Activated CD4-positive, alpha-beta T cell treated with anti-CD3 and anti-CD28 coated beads, Interleukin-2, Interleukin-6, amounts not matched to agents 100 ng/mL and 50 ng/mL, durations not matched to agents 16 hours and 8 hours (primary cell): ENCODE measurements at places on chromosomes 6 and 20.

DNA sequence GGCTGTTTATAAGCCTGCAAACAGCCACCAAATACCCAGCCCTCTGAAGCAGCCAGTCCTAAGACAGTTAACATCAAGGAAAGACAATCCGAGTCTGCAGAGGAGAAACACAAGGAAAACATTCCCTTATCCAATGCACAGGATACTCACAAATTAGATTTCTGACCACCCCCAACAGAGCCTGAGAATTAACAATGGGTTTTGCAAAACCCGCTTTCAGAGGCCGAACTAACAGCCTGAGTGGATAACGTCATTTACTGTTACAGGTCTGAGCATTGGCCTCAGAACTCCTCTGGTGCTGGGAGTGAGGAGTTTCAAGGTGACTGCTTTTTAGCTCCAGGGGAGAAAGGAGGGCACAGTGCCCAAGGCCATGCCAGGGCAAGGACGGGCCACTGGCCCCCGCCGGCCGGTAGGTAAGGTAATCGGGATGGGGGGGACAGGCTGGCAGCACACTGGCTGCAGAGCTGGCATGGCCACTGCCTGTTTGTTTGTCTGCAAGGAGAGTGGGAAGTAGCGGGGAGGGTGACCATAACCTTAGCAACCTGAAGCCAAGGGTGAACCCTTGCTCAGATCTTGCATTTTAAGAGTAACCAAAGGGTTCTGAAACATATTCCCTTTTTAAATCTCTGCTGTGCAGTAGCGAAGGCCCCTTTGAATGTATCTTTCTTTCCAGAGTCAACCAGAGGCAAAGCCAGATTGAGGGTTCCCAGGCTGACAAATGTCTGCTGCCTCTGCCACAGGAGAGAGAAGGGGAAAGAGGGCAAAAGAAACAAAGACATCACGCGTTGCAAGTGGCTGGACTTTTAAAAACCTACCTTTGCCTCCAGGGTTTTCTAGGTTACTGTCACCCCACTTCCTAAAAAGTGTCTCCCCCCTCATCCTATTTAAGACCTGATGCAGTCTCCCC, 3.9 kb downstream of the ZMYND8 start:
- DNase-seq: no peak

DNA sequence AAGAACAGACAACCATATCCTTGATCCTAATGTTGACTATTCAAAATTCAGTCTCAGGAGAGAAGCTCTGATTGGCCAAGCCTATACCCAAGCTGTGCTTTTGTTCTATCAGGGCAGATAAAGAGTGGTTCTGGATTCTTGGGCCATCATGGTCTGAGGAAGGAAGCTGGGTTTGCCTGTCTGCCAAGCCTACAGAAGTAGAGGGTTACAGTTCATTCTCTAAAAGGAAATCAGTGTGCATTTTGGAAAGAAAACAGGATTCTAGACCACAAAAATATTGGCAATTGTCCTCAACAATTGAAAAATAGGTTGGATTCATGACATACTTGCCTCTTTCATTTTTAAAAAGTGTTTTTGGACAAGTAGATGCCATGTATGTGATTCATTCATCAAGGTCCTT, 145.4 kb upstream of the BMP2 start:
- no peak for DNase-seq

GRCh38 chr6:11111769-11112437, 378 bp upstream of the ERVFRD-1 start:
- peak; percentile 16 for DNase-seq

DNA sequence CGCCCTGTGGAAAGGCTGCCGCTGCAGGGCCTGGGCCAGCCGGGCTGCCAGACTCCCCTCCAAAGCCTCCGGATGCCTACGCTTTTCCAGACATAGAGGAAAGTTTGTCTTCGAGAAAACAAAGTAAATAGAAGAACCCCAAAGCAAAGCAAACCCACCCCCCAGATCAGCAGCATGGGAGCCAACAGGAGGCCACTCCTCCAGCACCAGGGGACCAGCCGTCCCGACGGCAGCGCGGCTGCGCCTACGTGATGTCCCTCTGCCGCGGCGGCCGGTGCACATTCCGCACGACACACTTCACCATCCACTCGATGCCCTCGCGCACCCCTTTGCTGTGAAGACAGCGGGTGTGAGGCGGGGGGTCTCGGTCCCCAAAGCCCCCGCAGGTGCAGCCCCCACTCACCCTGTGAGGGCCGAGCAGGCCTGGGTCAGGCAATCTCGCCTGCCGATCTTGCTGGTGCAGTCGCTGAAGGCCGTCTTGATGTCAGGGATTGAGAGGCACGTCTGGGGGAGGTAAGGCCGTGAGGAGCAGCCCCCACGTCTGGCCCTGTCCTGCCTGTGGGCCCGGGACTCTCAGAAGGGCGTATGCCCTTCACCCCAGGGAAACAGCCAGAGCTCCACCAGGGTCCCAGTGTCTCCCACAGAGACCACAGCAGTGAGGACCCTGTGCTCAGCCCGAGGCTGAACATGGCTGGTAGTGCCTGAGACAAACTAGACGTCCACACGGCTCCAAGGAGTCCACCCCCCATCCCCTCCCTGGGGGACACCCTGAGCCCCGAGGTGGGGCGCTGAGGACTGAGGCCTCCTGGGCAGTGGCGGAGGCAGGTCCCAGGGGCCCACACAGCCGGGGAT, 4.0 kb downstream of the TNFRSF6B start:
- no peak for DNase-seq

GRCh38 chr6:154382740-154383139, 26.1 kb upstream of the IPCEF1 start:
- DNase-seq: no peak

DNA sequence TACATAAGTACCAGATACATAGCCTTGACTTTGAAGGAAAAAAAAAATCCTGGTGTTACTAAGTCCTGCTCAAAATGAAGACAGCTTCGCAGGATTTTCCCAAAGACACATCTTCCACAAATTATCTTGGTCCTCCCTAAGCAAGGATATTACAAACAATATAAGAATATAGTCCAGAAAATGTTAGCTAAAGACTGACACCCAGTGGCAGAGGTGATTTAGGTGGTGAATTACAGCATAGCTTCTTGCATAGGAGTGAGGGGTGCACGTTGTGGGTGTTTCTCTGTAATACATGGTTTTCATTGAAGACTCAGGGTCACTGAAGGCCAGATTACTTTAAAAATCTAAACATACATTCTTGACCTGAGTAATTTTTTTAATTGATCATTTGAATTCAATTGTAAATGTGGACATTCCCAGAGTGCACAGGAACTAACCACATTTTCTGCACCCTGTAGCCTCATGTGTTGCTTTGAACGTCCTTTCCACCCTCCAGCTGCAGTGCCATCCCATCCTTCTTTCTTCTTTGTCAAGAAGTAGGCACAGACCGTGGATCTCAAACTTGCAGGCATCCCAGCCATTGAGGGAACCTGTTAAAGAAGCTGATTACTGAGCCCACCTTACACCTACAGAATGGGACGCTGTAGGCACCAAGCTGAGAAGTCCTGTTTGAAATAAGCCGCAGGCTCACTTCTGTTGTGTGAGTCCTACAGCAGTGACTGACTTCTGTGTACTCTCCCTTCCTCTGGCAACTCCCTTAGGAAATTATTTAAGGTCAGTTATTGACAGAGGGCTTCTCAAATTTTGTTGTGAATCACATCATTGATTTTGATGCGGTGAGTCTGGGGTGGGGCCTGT, 102.6 kb downstream of the PERP start:
- peak; percentile 48 for DNase-seq

DNA sequence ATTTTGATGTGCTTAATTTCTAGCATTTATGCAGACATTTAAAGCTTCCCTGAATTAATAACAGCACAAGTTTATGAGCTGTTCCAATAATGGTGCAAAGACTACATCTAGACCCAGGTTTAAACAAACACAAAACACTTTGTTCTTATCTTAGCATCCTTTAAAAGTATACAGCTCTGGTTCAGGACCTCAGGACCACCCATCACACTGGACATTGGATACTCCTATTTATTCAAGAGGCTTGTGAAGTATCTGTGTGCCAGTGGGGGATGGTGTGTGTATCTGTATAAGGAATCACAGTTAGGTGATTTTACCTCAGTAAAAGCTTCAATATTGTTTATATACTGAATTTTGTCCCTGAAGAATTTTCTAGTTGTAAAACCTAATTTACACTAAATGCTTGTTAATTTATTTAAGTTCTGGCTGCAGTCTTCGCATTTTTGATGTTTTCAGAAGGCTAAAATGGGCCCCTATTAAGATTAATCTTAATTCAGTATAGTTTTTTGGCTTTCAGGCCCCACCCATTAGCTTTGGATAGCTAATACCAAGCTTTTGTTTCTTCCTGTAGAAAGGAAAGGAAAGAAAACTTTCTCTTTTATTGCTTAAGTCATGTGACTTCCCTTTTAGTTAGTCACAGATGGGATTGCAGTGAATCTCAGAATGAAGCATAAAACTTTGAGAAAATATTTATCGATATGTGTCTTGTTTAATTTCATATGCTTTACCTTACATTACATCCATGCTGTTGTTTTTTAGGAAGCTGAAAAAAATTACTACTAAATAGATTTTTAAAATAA, 13.1 kb downstream of the LIN28B start:
- DNase-seq: no peak

DNA sequence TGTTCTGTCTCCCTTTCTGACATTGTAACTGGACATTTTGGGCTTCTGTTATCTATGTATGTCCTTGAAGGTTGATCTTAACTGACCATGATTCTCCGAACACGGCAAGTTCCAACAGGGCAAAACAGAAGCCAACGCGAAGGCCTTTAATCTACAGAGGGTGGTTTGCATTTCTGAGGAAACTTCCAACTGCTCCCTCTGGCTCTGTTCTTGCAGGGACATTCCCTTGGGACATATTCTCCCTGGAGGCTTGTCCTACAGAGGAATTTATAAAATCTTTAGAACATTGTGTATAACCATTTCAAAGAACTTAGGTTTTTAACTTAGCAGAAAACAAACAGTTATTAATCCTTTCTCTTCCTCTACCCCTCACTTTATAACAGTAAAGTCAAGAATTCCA, 189.0 kb upstream of the CDYL start:
- DNase-seq: no peak

GRCh38 chr6:45297320-45297719, 30.8 kb upstream of the RUNX2 start:
- no peak for DNase-seq
